ENCODE measurements at places on chromosomes 1 and 21.

- DNase-seq, result no peak
These were observed 15.8 kb upstream of the NPHP4 start for GRCh38 chr1:6008084-6008415.

DNA sequence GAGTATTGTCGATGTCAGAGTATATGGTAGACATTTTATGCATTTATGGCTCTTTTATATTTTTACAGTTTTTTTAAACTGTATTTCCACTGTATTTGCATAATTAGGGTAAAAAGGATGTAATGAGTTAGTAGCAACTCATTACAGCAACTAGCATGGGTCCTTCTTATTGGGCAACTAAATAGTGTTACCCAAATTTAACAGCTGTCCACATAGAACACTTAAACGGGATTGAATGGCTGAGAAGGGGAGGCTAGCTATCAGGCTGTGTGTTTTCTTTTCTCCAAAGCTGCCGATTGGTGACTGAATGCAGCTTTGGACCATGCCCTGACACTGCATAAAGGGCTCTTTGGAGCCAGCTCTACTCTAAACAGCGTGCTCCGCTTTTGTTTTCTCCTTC, 75.4 kb downstream of the PTPRC start:
- no peak for DNase-seq

DNA sequence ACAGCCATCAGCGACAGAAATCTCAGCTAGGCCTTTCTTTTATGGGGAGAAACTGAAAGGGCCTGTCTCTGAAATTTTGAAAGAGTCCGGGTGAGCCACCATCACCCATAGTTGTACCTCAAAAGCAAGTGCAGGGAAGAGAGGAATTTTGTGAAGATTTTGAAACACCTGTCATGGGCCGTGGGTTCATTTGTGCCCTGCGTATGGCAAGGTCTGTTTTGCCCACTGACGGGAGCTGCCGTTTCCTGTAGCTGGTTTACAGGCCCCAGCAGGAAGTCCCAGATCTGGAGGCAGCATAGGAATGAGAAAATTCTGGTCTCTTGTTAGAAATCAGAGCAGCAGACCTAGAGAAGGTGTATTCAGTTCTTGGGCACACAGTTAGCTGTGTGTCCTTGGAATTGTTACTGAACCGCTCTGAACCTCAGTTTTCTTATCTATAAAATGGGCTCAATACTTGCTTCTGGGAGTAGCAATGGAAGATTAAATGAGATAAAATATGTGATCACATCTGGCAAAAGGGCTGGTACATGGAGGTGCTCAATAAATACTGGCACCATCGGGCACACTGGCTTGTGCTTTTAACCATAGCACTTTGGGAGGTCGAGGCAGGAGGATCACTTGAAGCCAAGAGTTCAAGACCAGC, 52.5 kb downstream of the MAN1C1 start:
- no peak for DNase-seq

- DNase-seq, result no peak
These were observed 2.3 kb downstream of the MTMR11 start for GRCh38 chr1:149934356-149934755.

- no peak for DNase-seq
These were observed 54.0 kb upstream of the KCNJ15 start for GRCh38 chr21:38202811-38203210.

GRCh38 chr21:38323721-38324531, 67.1 kb downstream of the KCNJ15 start:
- peak; percentile 75 for DNase-seq

DNA sequence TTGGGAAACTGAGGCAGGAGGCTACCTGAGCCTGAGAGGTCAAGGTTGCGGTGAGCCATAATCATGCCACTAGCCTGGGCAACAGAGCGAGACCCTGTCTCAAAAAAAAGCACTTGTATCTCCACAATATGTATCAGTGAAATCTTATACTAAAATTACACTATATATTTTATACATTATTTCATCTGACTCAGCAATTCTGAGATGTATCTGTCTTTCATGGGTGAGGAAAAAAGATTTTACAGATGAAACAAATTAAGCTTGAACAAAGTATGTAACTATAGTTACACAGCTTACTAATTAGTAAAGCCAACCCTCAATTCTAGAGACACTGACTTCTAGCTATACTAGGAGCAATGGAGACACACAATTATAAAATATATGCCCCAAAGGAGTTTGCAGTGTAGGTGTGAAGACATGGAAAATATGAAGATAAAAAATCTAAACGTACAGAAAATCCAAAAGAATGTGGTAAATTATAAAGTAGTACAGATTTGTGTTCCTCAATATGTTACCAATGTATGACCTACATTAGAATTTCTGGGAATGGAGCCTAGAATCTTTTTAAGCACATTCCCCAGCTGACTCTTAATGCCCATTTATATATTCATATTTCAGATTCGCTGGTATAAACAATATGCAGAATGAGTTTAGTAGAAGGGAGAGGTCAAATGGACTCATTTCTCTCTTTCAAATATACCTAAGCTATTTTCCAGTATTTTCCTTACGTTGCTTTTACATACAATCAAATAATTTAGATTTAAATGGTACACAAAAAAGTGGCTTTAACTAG, 14.6 kb downstream of the GTF2B start:
- DNase-seq, result no peak

DNA sequence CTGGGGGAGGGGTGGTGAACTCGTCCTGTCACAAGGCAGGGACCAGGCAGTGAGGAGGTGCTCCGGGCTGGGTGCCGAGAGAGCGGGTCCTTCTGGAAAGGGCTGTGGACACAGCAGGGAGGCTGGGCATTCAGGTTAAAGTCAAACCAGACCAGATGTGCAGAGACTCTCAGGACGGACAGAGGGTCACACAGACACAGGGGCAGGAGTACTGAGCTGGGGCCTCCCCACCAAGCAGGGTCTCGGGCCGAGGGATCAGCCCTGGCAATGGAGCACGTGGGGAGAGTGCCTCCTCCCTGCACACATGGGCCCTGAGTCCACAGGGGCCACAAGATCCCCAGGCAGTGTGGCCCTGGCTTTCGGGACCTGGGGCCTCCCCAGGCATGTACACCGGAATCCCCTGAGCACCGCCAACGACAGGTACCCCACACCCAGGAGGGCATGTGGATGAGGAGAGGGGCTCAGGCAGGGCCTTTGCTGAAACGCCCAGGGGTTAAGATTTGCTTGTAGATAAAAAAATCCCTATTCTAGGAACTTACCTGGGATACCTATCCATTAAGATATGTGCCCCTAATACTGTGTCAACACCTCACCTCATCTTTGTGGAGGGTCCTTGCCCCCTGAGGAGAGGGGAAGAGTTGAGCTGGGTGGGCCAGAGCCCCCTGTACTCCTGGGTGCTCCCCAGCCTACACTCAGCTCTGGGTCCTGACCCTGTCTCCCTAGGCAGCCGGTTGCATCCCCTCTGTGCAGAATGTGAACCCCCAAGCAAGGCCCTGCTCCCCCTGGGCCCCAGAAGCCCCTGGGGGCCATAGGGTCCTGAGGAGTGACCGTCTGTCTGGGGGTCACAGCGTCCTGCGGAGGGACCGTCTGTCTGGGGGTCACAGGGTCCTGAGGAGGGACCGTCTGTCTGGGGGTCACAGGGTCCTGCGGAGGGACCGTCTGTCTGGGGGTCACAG, 46.9 kb upstream of the ADARB1 start:
- DNase-seq, result no peak

GRCh38 chr1:183891158-183891856, 86.4 kb downstream of the RGL1 start:
- DNase-seq, result no peak

DNA sequence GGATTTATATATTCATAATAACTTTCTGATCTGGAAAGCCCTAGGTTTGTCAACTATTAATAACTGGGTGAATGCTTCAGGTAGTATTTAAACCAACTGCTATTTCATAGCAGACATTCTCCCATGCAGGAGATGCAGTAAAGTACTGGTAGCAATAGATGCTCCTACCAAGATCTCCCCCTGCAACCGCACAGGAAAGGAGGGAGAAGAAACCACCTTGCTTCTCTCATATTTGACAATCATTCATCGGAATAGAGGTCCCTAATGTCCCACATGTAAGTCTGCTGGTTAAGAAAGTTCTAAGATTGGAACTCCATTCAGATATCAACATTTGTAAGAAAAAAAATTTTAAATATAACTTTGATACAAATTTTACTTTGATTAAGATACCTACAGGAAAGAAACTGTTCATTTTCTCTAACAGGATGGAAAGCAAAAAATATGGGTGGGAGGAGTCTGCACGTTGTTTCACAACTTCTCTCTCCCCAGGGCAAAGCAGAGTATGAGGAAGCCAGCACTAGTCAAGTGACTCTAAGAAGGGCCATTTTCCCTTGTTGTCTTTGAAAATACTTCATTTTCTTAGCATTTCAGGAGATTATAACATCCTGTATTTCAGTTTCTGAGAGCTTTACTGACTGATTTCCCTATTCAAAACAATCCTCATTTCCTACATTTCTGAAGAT, at the start of gene PYHIN1:
PYHIN1 (plus strand) TSS at position 498 of the 683 bp plus-strand sequence. CDS start 5,359 bp downstream, outside the sequence.
- no peak for DNase-seq

DNA sequence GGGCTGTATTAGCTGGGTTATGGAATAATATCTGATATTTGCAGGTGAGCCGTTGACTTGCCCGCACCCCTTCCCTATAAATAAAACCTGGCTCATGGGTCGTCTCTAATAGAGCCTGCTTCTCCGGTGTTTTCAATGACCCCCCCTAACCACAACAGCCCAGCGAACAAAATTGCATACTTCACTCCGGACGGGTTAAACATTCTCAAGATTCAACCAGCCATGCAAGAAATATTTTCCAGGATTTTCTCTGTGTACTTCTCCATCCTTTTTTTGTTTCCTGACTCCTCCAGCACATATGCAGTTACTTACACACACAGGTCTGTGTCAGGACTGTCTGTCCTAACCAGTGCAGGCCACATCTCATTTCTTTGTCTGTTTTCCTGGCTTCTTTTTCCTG, 267.7 kb downstream of the ZNF648 start:
- DNase-seq, result no peak
